HT-29 (cell line): ENCODE measurements at places on chromosomes 16 and 17. TPM values are rescaled to one million over a fixed set of nuclear protein-coding genes. Genes with fewer than 3 reads are reported as not detected.

DNA sequence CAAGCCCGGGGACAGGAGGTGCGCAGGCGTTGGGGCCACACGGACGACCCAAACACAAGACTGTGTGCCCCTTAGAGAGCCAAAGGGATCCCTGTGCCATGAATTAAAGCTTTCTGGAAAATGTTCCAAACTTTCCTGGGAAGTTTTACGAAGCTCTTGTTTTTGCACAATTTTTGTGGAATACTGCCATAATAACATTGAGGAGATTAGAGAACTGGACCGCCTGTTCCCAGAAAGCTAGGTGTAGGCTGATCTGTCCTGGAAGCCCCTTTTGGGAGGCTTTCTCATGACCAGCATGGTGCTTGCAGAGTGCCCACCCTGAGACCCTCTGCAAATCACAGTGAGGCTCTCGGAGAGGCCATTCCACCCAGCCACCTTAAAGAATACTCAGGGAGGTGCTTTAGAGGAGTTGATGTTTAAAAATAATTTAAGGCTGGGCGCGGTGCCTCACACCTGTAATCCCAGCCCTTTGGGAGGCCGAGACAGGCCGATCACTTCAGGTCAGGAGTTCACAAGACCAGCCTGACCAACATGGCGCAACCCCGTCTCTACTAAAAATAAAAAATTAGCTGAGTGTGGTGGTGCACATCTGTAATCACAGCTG, 1.1 kb downstream of the KDM8 start:
- DNase-seq: no peak

GRCh38 chr16:49287572-49287971, 5.9 kb upstream of the CBLN1 start:
- no peak for DNase-seq

DNA sequence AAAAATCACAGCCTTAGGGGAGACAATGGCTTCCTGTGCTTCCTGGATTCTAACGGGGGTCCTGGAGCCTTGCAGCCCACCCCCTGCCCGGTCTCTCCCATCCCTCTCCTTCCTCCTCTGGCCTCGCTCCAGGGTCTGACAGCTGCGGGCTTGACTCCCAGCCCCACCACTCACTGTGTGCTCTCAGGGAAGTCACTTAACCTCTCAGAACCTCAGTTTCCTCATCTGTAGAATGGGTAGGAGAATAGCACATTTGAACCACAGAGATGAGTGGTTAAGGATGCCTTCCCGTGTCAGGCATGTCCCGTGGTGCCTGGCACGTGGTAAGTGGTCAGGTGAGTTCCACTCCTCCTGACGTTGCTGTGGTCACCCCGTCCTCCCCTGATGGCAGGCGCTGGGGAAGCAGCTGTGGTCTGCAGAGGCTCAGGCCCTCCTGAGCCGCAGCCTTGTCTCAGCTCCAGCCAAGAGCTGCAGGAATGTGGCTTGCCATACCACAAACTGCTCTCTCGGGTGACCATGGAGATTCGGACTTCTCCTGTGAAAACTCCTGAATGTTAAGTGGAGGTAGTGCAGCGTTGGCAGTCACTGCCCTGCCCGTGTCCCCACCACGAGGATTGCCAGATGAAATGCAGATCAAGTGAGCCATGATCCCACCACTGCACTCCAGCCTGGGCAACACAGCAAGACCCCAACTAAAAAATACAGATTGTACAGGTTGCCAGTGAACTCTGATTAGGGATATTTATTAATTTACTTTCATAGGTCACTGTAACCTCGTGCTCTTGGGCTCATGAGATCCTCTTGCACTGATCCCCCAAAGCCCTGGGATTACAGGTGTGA, 85.7 kb downstream of the NT5M start:
- DNase-seq: no peak

DNA sequence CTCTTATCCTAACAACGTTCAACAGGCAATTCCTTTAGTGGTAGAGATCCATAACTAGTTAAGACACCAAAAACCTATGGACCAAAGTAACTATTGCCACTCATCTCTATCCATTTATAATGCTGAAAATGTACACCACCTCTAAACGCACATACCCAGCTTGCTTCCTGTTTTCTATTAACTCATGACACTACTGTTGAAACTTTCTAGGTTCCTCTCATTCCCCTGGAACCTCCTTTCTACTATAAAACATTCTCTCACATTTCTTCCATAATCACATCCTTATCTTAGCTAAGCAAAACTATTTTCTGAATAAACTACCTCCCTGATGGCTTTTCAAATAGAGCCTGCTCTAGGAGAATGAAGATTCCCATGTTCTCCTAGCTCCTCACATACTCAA, 42.9 kb upstream of the KSR1 start:
- no peak for DNase-seq

DNA sequence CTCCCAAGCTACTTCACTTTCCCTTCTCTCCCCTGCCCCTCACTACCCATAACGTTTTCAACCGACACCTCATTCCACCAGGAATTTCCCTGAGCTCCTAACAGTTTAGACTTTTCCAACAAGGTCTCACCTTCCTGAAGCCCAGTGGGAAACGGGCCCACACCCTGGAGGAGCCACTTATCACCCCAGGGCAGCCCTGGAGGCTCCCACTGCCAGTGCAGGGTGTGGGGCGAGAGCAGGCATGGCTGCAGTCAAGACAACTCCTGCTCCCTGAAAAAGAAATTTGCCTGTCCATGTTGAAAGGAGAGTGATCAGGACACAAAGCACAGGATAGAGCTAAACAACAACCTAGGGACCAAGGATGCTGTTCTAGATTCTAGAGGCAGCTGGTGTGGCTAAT, 1.7 kb upstream of the CCNF start:
- DNase-seq: no peak

GRCh38 chr17:9971991-9972390, 66.9 kb upstream of the RCVRN start:
- no peak for DNase-seq

DNA sequence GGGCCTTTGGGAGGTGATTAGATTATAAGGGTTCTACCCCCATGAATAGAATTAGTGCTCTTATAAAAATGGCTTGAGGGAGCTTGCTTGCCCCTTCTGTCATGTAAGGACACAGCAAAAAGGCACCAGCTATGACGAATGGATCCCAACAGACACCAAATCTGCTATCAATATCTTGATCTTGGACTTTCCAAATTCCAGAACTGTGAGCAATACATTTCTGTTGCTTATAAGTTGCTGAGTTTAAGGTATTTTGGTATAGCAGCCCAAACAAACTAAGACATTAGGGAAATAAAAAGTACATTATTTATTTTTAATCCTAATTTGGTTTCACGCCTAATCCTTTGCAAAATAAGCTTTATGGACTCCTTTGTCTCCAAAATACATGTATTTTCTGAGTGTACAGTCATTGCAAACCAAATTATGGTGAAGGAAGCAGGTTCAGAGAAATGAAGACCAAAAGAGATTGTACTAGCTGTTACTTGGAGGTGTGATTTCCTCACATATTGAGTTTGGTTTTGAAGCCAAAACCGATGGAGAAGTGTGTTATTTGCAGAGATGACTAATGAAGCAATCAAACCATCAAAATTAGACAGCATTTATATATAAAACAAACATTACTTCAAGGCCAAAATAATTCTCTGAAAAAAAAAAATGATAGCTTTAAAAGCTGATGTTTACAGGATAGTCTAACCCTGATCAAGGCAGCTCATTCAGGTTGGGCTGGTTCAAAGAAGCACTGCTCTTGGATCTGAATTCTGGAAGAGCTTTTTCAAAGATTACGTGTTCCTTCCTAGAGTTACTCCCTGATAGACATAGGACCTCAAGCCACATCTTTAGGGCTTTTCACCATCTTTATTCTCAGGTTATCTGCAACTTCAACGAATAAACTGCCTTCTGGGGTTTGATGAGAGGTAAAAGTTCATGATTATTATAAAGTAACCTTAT, 71.6 kb downstream of the MYO1D start:
- no peak for DNase-seq

PSME3IP1 gene
- 41.7 and 54.5 TPM in 2 replicates for total RNA-seq

KRT32 gene
- not detected in 2 replicates for total RNA-seq

BRICD5 gene
- 33.6 and 34.6 TPM in 2 replicates for total RNA-seq

EPN2 gene
- 16.8 and 18.1 TPM in 2 replicates for total RNA-seq

RAC3 gene
- total RNA-seq: 68.7 and 71.3 TPM in 2 replicates

HAP1 gene
- not detected in 2 replicates for total RNA-seq
